ENCODE measurements at places on chromosomes 12 and 14.

DNA sequence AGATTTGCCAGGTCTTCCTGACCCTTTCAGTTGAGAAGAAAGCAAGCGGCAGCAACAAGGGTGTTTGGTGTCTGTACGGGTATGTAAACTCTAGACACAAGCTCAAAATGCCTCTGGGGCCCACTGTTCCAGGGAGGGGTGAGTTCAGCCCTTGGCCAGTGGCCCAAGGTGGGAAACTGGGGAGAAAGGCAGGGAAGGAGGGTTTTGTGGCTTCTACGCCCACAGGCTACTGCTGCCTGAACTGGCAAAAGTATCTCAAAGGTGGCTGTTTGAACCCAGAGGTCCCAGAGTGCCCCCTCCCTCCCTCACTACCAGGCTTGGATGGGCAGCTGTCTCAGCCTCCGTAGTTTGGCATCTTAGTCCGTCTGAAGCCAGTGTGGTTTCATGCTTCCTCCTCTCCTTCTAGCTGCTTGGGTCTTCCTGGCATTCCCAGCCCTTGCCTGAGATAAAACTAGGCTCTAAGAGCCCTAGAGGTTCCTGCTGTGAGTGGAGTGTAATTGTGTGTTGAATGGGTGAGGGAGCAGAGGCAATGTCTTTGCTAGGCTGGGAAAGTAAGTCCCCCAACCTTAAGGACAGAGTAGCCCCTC, 5.5 kb downstream of the HOXC5 start:
- no peak for DNase-seq

DNA sequence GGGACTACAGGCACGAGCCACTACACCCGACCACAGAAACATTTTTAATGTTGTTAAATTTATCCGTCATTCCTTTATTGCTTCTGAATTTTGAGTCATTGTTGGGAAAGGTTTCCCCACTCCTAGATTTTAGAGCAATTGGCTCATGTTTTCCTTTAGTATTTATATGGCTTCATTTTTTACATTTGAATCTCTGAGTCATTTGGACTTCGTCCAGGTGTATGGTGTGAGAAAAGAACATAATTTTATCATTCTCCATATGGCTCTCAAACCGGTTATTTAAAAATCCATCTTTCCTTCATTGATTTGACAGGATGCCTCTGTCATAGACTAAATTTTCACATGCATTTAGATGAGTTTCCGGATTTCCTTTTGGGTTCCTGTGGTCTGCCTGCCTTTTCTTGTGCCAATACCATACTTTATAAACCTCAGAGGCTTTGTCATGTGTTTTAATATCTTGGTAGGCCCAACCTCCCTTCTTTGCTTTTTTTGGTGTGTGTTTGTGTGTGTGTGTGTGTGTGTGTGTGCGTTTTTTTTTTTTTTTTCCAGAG, 30.9 kb downstream of the LRTM2 start:
- no peak for DNase-seq

DNA sequence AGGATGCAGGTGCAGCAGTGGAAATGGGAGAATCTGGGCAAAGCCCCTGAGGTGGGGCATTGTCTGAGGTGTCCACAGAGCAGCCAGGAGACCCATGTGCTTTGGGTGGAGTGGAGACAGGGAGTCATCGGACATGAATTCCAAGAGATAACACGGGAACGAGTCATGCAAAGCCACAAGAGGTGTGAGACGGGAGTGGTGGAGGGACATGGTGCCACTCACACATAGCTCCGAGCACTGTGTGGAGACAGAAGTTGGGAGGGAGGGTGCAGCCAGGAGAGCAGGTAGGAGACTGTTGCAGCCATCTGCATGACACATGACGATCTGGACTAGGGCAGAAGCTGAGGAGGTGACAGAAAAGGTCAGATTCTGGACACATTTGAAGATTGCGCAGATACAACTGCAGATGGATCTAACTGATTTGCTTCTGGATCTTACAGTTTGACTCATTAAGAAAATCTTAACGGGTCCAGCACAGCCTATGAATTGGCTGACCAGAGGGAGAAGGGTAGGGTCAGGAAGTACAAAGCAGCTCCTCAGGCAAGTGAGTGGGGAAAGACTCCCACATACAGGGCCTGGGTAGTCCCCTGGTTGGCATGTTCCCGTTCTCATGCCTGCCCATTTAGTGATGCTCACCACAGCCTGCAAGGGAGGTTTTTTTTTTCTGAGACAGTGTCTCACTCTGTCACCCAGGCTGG, 379.8 kb downstream of the FUT8 start:
- DNase-seq, result no peak

DNA sequence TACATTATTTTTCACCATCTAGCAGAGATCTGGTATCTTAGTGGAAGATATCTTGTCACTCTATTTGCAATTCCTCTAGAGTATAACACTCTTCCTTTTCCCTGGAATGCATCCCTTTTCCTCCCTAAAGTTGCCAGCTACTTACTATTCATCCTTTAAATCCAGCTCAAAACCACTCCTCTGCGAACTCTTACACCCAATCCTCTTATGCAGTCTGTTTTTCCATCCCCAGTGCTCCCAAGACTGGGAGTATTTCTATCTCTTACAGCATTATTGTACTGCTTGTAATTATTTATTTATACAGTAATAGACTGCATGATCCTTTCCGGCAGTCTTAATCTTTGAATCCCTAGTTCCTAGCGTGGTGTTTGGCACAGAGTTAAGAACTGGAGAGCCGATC, 2.9 kb upstream of the SRGAP1 start:
- no peak for DNase-seq

DNA sequence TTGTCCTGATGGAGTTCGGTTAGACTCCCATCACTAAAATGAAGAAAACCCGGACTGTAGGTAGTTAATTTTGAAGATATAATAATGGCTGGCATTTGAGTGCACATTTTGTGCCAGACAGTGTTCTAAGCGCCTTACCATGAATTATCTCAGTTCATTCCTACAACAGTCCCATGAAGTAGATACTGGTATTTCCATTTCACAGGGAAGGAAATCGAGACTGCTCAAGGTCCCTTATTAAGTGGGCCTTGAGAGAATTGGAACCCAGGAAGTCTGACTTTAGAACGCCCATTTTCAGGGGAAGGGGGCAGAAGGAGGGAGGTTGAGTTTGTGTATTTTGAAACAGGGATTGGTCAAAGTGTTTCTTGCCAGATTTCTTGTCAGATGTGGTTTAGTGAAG, 855 bp downstream of the MNAT1 start:
- DNase-seq, result no peak

GRCh38 chr12:100364324-100364723, 7.5 kb downstream of the SLC17A8 start:
- DNase-seq, result no peak

DNA sequence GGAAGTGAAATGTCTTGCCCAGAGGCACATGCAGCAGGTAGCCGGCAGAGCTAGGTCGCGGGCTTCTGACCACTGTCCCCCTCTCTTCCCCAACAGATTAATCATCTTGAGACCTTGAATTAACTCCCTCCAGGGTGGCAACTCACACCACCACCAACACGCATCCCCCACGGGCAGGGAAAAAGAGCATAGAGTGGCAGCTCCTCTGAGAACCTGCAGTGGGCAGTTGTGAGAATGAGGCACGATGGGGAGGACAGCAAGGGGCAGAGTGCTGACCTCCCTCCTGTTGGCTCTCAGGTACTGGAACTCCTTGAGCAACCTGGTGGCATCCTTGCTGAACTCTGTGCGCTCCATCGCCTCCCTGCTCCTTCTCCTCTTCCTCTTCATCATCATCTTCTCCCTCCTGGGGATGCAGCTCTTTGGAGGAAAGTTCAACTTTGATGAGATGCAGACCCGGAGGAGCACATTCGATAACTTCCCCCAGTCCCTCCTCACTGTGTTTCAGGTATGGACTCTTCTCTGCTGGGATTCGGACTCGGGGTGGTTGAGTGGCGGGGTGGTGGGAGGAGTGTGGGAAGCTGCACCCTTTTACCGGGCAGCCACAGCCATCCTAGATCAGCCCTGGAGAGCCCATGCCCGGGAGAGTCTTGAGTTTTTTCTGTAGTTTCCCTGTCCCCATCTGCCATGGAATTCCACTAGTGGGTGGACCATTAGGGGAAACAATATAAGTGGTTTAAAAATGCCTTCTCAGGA, 213.3 kb upstream of the FKBP4 start:
- no peak for DNase-seq

DNA sequence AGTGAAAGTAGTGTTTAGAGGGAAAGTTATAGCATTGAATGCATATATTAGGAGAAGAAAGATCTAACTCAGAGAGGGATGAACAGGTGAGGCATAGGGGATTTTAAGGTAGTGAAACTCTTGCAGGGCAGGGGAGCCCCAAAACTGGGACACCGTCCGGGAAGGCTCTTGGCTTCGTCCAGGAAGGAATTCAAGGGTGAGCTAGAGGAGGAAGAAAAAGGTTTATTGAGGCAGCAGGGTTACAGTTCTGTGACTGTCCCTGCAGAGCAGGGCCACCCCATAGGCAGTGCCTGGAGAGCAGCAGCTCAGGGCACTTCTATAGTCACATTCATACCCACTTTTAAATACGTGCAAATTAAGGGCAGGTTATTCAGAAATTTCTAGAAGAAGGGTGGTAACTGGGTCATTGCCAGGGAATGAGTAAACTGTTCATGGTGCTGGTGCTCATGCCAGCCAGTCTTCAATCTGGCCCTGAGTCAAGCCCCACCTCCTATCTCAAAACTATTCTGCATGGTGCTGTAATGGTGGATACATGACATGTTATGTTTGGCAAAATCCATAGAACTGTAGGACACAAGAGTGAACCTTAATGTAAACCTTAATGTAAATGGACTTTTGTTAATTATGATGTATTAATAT, 1.2 kb upstream of the OAS1 start:
- no peak for DNase-seq

DNA sequence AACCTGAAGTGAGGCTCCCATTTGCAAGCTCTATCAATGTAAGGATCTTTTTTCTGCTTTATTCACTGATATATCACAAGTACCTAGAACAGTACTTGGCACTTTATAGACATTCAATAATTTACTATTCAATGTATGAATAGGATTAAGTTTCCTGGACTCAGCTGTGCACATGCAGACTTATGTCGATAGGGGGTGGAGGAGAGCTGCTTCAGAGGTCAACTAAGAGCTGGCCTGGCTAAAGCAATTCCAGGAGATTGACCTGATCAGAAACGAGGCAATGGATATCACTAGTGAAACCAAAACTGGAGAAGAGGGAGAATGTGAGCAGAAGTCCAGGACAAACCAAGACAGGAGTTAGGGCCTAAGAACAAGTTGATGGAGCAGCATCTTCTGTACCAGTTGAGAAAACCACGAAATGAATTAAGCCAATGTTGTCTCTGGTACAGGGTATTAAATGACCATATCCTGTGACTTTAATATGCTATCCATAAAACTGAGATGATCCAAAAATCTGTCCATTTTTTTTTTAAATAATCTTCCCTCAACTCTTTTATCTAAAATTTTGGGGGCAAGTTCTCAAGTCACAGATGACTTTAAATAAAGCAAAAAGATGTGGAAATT, 169.2 kb downstream of the PIK3C2G start:
- DNase-seq, result no peak

- no peak for DNase-seq
Measured at GRCh38 chr12:132604668-132605441, 5.5 kb downstream of the LRCOL1 start.

GRCh38 chr14:73463411-73463810, 5.1 kb upstream of the NUMB start:
- peak; percentile 17 for DNase-seq

DNA sequence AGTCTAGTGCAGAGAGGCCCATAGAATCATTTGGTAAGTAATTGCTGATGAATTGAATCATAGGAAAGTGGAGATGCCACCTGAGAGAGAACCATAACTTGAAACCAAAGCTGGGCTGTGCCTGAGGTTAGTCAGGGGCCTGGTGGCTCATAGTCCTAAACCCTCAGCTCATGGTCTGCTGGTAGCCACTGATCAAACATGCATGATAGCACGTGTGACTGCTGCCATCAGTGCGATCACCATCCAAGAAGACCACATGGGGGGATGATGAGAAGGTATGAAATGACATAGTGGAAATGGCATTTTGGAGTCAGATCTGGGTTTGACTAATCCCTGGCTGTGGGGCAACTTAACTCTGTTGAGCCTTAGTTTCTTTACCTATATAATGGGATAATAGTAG, 190.5 kb downstream of the CACNA1C start:
- DNase-seq, result no peak

DNA sequence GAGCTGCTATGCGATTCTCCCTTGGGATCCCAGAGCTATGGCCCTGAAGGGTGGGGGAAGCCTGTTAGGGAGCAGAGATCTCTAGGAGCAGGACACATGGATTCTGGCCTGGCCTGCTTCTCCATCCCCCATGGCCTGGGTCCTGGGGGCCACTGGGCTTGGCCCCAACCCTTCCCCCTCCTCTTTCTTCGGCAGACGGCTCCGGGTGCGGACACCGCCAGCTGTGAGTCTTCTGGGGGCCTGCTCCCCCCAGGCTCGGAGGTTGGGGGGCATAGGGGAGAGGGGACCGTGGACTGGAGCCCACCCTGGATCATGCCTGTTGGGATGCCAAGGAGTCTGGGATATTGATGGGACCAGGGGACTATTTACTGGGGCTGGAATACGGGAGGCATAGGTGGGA, 9.0 kb downstream of the PRPF40B start:
- no peak for DNase-seq

- no peak for DNase-seq
Measured at GRCh38 chr14:36580856-36581831, 1.3 kb downstream of the NKX2-8 start.

DNA sequence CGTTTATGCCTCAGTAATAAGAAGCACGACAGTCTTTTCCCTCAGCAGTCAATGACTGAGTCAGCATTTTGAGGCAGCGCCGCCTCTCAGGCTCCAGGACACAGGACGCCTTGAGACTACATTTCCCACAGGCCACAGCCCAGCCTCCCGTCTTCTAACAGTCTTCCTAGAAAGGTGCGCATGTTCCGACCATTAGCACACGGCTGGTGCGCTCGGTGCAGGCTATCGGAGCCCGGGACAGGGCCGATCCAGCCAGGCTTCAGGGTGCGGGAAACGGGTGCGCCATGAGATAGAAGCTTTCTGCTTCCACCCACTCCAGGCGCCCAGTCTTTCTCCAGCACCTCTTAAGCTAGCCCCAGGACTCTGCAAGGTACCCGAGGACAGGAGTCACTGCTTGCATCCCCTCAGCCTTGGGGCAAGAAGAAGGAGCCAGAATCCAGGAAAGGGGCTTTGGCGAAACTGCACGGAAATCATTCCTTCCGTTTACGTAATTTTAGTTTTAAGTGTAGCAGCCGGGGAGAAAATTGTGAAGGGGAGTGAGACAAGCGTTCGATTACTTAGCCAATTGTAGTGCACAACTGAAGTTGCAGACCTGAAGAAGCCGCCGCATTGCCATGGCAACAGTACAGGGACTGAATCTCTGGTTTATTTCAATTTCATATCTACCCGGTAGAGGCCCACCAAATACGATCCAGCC, 54.0 kb downstream of the ZNF641 start:
- DNase-seq, result no peak

- no peak for DNase-seq
Measured at GRCh38 chr14:21066882-21067502, 3.1 kb upstream of the ARHGEF40 start.

DNA sequence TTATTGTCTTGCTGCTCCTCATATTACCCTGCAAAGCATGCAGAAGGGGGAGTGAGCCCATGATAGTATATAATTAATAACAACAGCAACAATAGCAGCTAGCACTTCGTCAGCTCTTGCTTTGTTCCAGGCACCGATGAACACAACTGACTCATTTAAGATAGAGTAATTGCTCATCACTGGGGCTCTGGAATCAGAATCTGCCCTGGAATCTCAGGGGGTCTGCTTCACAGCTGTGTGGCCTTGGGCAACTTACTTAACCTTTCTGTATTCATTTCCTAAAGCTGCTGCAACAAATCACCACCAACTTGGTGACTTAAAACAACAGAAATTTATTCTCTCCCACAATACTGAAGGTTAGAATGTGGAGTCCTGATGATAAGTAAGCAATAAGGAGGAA, 55.0 kb upstream of the PSMC1 start:
- no peak for DNase-seq
